ENCODE measurements at places on chromosomes 5 and 9.

GRCh38 chr5:60379907-60380306, 320.1 kb downstream of the DEPDC1B start:
- DNase-seq = no peak

- DNase-seq = no peak
Measured at GRCh38 chr5:169074839-169075238, 226.1 kb downstream of the SLIT3 start.

- no peak for DNase-seq
Measured at GRCh38 chr5:130425424-130425823, 521.2 kb downstream of the CHSY3 start.

DNA sequence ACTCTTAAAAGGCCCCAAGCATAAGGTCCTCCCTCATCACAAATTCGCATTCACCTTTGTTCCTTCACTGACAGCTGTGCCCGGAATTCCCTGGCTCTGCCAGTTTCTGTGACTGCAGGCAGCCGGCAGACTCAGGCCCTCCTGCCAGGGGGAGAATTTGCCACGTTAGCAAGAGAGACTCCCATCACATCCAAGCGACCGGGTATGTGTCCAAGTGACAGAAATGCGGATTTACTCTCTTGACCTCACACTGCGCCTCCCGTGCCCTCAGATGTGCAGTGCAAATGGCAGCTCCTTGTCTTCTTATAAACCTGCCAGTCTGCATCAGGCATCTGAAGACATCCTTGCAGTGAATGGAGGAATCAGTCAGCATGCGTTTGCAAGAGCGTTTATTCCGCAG, 187.1 kb upstream of the WWC1 start:
- no peak for DNase-seq

- DNase-seq = no peak
Measured at GRCh38 chr9:132167192-132167591, 5.3 kb downstream of the NTNG2 start.

GRCh38 chr5:172168311-172168710, 19.7 kb downstream of the STK10 start:
- no peak for DNase-seq

GRCh38 chr5:163185315-163185714, 252.1 kb upstream of the CCNG1 start:
- no peak for DNase-seq

- no peak for DNase-seq
Measured at GRCh38 chr9:3331801-3332200, 194.0 kb downstream of the RFX3 start.

DNA sequence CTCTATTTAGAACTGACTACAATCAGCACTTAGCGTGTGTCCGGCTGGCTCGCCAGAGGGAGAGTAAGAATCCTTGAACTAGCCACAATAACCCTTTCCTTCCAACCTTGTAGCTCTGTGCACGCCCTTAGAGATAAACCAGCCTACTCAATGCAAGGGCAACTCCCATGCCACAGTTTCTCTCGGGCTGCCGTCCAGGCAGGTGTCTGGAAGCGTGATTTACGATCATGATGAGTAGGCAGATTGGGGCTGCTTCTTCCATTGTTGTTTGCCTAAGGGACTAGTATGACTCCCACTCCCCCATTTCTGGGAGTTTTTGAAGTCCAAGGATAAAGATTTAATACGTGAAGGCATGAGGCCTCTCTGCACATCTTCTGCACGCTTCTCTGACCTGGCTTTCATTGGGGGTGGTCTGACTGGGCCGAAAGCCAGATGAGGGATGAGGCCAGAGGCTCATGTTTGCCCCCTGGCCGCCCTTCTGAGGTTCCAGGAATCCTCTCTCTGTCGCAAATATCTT, 134.0 kb upstream of the MYO10 start:
- no peak for DNase-seq

GRCh38 chr9:106298997-106299396, 564.0 kb upstream of the ZNF462 start:
- DNase-seq = no peak

DNA sequence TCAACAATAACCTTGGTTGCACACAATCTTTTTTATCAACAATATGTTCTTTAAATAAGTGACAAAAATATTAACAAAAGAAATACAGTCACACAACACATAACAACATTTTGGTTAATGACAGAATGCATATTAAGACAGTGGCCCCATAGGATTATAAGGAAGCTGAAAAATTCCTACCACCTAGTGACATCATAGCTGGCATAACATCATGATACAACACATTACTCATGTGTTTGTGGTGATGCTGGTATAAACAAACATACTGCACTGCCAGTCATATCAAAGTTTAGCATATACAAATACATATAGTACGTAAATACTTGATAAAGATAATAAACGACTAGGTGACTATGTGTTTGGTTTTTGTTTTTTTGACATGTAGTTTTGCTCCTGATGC, 344.8 kb upstream of the POU5F2 start:
- DNase-seq = no peak

GRCh38 chr5:10248378-10249260, 1.1 kb downstream of the ATPSCKMT start:
- DNase-seq = no peak

GRCh38 chr9:123868002-123868401, 61.9 kb downstream of the DENND1A start:
- DNase-seq = no peak

DNA sequence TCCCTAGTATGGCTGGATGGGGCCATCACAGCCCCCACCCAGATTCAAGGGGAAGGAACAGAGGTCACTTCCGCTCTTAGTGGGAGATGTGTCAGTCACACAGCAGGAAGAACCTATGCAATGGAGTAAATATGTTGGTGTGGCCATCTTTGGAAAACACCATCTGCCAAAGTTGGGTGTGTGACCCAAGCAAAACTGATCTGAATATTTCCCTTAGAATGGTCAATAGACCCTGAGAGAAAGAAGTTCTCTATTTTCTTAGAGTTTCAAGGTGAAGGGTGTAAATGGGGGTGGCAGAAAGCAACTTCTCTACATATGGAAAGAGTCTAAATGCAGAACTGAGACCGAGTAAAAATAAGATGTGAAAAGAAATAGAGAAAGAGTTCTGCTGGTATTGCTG, 212.7 kb downstream of the ESM1 start:
- DNase-seq = no peak

- no peak for DNase-seq
Measured at GRCh38 chr5:74266836-74267235, 373.7 kb downstream of the ENC1 start.

DNA sequence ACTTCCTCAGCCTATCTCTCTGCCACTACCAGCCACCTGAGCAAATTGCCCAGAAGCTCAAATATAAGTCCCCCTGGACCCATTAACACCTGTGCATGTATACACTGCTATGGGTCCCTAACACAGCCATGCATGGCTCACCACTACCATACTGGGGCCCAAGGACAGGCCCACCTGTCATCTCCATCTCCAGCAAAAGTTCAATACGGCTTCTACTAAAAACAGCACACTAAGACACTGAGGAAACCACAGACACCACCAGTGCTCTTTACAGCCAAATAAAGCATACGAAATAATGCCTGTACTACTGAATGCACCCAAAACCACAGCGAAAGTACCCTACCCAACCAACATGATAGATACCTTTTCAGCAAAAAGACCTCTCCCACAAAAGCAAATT, 85.6 kb upstream of the GHR start:
- DNase-seq = no peak

- no peak for DNase-seq
Measured at GRCh38 chr9:100170556-100170955, 71.5 kb downstream of the INVS start.

- no peak for DNase-seq
Measured at GRCh38 chr9:69931340-69931739, 110.7 kb downstream of the CFAP95 start.

DNA sequence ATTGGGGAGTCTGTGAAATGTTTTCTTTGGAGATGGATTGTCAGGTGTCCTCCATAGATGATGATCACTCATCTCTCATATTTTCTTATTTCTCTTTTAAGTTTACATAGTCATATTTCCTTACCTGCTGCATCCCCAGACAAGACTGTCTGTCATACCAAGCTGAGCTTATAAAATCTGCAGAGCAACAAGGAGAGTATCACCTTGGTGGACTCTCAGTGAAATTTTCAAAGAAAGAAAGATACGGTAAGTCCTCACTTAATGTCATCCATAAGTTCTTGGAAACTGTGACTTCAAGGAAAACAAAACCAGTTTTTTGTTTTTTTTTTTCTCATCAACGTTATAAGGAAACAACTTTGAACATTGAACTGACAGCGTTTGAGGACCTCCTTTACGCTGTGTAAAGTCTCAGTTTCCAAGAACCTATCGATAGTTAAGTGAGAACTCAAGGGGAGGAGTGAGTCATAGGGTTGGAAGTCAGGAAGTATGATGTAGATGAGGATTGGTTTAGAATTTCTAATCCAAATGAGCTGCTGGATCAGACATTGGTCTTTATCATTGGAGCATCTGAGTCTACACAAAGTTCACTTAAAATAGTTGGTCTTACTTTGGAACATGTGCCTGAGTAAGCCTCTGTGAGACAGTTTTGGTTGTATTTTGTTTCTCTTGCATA, 45.5 kb downstream of the SPIN1 start:
- DNase-seq = no peak

- DNase-seq = no peak
Measured at GRCh38 chr5:1542781-1543180, 19.0 kb upstream of the LPCAT1 start.

DNA sequence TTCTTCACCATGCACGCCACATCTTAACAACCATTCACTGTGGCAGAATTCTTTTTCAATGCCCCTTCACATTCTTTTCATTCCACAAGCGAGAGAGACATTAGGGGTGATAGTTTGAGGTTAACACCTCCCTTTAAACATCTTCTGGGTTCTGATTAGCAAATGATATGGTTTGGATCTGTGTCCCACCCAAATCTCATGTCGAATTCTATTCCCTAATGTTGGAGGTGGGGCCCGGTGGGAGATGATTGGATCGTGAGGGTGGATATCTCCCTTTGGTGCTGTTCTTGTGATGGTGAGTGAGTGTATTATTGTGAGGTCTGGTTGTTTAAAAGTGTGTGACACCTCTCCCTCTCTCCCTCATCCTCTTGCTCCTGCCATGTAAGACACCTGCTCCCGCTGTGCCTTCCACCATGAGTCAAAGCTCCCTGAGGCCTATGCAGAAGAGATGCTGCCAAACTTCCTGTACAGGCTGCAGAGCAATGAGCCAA, 46.1 kb upstream of the RAI14 start:
- DNase-seq = no peak

DNA sequence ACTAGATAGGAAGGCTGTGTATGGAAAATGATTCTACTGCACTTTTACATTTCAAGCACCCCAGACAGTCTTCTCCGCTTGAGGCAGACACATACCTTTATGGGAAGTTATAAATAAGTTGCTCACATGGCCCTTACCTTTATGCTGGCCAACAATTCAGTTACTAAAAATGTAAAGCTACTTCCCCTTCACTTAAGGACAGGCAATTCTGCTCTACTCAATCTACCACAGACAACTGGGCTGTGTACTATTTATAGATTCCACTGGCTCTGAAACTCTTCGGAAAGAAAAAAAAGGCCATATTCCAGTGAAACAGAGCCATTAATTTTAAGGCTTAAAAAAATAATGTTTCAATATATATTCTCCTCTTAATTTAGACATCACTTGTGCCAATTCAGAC, 59.4 kb downstream of the ELAVL2 start:
- no peak for DNase-seq

GRCh38 chr5:16557477-16557876, 59.3 kb downstream of the RETREG1 start:
- peak; percentile 87 for DNase-seq

DNA sequence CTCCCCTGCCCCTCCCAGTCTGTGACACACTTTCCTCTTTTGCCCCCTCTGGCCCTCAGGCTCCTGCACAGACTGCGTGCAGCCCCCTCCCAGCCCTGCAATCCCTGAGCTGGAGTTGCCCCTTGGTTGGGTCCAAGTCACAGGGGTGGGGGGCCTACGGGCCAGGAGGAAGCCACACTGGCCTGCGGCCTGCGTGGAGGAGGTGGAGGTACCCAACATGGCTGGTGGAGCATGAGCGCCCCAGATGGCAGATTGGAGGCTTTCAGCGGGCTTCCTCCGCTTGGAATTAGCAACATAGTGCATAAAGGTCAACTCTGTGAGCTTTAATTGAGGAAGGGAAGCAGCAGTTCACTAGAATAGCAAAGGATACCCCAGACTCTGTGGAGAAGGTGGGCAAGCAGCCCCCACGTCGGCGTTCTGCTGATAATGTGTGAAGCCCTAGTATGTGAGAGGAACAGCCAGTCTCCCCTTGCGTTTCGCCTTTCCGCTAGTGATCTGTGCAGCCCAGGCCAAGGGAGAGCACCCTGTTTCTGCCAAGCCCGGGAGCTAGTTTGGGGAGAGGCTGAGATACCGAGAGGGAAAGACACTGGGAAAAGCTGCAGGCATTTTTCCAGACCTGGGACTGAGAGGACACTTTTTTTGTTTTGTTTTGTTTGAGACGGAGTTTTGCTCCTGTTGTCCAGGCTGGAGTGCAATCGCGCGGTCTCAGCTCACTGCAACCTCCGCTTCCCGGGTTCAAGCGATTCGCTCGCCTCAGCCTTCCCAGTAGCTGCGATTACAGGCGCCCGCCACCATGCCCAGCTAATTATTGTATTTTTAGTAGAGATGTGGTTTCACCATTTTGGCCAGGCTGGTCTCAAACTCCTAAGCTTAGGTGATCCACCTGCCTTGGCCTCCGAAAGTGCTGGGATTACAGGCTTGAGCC, 35.3 kb upstream of the MACIR start:
- DNase-seq = no peak

DNA sequence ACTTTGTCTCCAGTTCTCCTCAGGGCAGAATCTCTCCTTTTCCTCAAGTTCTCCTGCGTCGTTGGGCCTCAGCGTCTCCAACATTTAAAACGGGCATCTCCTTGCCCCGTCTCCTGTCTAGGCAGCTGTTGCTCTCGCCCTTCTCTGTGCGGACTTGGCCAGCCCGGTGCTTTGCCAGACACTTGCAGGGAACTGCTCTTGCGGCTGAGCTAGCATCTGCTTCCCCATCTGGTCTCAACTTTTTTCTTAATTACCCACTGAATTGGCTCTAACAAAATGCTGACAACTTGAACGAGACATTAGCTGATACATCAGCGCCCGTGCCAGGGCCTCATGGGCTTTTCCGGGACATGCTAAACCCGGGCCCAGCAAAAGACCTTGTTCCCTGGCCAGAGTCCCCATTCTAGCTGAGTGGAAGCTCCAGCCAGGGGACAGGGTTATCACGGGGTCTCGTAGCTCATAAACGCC, 25.1 kb downstream of the ZNF618 start:
- no peak for DNase-seq

DNA sequence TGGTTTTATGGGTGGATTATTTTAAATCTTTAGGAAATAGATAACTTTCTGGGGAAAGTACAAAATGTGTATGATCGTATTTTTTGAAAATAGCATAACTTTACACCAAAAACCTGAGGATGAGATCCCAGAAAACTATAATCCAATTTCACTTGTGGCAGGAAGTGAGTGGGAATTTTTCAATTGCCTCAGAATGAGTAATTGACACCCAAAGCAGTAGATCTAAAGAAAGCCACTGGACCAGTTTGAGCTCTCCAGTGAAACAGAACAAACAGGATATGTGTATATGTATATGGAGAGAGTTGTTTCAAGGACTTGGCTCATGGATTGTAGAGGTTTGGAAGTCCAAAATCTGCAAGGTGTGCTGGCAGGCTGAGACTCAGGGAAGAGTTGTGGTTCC, 109.2 kb upstream of the SHB start:
- DNase-seq = no peak

- no peak for DNase-seq
Measured at GRCh38 chr5:179110528-179110927, 50.4 kb downstream of the ZNF354C start.

Data from putamen (tissue), 1 donor.